Stimulated activated CD4-positive, alpha-beta T cell treated with anti-CD3 and anti-CD28 coated beads, Interleukin-2, amount 100 ng/mL, for 24 hours (primary cell): ENCODE measurements at places on chromosomes 5 and 9.

DNA sequence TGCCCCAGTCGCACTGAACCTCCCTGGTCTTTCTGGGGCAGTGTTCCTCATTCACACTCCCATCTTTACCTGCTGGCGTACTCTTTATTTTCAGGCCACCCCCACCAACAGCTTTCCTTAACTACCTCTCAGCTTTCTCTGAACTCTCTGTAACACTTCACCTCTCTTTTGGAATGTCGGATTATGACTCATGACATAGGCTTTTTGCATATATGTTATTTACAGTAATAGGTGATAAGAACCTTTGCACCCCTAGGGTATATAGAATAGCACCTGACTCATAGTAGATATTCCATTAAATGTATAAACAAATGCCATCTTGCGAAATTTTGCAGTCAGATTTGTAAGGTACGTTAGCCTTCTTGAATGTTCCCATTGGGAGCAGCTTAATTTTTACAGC is 52.9 kb upstream of the MIER3 start:
- DNase-seq = no peak

DNA sequence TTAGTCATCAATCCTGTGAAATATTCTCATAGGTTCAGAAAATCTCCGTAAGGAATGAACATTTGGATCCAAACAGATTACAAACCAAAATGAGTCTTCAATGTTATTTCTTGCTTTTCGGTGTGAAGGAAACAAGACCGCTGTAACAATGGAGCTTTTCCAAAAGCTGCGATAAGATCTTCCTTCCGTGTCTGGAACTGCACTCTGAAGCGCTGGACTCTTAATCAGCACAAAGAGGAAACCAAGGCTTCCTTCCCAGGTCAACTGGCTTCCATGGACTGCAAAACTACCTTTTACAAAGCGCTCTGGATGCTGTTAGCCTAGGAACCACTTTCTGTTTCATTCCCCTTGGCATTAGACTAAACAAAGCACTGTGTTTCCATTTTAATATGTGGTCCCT is 137.9 kb upstream of the BASP1 start:
- no peak for DNase-seq

GRCh38 chr9:126745574-126746411 is 59.0 kb upstream of the ZBTB43 start:
- DNase-seq = no peak

DNA sequence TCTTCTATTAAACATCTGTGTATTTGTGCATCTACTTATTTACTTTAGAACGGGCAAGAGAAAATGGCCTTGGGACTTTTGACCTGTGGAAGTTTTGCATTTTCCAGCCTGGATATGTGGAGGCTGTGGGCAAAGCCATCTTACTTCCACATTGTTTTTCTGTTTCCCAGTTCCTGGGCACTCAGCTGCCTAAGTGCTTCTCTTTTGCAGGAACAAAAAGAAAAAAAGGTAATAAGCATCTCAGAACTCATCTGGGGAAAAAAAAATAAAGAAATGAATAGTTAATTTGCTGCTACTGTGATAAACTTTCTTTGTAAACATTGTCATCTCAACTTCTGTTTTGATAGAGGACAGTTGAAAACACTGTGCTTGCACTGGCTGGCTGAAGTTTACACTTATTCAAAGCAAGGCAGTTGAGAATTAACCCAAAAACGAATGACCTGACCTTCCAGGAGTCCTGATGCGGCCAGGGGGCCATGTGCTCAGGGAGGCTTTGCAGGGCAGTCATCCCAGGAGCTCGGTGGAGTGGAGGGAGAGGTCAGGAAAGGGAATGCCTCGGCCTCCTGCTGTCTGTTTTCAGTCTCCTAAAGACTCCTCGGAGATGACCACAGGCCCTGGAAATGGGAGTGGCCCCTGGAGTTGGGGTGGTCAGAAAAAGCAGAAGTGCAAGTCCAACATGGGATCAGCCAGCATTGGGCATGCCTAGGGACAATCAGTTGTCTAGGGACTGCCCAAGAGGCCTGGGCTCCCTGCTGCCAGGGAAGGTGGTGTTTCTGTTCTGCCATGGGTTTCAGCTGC is 75.5 kb downstream of the RAI14 start:
- DNase-seq = no peak

- no peak for DNase-seq
Observed at GRCh38 chr9:109975574-109976295, 195.7 kb downstream of the PALM2AKAP2 start.

DNA sequence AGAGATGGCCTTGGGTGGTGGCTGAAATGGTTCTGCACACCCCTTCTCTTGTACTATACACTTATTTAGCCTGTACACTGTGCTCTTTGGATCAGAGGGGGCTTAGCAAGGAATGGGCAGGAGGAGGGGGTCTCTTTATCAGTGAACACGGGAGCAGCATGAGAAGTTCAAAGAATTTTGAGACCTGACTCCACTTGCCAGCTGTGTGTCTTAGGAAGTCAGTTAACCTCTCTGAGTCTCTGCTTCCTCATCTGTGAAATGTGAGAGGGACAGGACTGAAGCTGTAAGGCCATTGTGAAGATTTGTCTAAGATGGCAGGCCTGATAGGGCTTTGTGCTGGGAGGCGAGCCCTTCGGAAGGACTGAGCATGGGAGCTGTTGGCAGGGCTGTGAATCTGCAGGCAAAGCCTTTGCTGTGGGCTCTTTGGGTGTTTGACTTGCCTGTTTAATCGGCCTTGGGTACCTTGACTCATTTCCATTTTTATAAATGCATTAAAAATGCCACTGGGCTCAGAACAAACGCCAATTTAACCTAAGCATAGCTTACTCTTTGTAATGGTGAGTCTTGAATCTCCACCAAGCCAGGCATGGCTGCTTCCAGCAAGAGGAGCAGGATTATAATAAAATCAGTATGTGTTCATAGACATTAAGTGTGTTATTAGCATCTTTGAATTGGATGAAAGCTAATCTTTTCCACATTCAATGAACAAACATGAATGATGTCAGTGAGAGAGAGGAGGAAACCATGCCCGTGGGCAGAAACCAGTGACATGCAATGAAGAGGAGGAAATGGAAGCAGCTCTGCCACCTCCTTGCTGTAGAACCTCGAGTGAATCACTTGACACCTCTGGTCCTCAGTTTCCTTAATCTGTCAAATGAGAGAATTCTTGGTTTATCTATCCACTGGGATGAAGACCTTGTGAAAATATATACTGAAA is 89.4 kb downstream of the MACROH2A1 start:
- no peak for DNase-seq

DNA sequence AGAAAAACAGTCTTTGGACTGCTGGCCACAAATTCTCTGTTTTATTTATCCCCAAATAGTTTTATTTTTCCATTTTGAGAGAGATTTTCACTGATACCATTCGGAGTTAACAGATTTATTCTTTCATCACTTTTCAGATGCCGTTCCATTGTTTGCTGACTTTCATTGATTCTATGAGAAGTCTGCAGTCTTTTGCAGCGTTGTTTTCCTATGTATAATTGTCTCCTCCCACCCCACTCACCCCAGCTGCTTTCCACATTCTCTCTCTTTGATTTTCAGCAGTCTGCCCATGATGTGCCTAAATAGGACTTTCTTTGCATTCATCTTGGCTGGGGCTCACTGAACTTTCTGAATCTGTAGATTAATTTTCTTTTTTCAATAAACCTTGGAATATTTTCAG is 107.6 kb downstream of the C9orf50 start:
- DNase-seq = no peak

DNA sequence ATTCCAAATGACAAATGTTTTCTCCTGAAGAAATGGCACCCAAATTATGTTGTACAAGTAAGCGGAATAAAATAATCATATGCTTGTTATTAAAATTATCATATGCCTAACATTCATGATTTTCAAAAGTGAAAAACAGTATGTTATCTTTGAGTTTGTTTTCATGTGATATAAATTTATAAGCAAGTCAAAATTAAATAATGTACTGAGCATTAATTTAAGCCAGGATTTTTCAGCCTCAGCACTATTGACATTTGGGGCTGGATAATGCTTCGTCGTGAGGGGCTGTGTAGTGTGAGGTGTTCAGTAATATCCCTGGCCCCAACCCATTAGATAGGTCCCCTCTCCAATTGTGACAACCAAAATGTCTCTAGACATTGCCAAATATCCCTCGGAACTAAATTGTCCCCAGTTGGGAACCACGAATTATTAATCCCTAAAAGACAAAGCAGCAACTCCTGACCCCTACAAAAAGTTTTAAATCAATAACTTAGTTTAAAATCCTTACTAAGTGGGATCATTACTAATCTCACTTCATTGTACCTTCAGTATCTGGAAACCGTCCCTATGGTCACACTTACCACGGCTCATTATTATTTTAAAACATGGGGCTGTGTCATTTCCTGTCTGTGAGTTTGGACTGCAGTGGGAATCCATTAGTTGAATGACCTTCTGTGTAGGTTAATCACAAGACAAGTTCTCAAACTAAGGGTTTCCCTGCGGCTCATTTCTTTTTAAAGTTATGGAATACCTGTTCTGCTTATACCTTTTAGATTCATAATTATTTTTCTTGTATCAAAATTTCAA is 1.3 kb upstream of the NNT start:
- DNase-seq = no peak

DNA sequence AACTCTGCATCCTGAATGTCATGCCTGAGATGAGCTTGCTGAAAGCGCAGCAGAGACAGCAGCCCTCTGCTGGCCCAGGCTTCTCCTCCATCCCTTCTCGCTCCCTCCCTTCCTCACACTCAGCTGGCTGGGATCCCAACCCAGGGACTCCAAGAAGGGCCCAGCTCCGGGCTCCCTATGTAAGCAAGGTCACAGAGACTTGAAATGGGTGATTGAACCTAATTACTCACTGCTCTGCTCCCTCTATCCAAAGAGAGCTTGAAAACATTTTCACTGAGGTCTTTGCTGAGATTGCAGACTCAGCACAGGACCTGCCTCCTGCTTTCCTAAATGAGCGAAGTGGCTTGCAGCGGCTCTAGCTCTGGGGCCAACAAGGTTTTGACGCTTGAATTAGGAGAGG is 42.8 kb downstream of the RAPGEF1 start:
- no peak for DNase-seq

- DNase-seq = no peak
Observed at GRCh38 chr5:21678526-21678925, 1174.6 kb downstream of the CDH12 start.

DNA sequence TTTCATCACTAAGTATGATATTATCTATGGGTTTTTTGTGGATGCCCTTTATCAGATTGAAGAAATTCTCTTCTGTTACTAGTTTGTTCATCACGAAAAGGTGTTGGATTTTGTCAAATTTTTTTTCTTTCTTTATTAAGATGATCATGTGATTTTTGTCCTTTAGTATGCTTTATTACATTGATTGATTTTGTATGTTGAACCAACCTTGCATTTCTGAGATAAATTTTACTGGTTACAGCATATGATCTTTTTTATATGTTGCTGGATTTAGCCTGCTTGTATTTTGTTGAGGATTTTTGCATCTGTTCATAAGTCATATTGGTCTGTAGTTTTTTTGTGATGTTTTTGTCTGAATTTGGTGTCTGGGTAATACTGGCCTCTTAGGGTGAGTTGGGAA is 42.8 kb downstream of the RAD23B start:
- DNase-seq = no peak

- DNase-seq = no peak
Observed at GRCh38 chr5:95623706-95624105, 3.8 kb downstream of the GPR150 start.

- DNase-seq = peak; percentile 50
Observed at GRCh38 chr5:150486402-150487198, 21.3 kb upstream of the NDST1 start.

DNA sequence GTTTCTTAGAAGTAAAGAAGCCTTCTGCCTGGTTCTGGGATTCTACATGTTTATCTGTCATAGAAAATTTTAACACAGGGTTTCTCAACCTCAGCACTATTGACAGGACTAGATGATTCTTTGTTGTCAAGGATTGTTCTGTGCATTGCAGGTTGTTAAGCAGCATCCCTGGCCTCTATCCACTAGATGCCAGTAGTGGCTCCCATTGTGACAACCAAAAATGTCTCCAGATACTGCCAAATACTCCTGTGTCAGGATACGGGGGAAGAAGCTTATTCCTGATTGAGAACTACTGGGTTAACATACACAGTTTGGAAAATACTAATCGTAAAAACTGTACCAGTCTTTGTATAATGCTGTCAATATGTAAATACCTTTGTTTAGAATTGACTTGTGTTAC is 167.1 kb downstream of the NIPBL start:
- DNase-seq = no peak

DNA sequence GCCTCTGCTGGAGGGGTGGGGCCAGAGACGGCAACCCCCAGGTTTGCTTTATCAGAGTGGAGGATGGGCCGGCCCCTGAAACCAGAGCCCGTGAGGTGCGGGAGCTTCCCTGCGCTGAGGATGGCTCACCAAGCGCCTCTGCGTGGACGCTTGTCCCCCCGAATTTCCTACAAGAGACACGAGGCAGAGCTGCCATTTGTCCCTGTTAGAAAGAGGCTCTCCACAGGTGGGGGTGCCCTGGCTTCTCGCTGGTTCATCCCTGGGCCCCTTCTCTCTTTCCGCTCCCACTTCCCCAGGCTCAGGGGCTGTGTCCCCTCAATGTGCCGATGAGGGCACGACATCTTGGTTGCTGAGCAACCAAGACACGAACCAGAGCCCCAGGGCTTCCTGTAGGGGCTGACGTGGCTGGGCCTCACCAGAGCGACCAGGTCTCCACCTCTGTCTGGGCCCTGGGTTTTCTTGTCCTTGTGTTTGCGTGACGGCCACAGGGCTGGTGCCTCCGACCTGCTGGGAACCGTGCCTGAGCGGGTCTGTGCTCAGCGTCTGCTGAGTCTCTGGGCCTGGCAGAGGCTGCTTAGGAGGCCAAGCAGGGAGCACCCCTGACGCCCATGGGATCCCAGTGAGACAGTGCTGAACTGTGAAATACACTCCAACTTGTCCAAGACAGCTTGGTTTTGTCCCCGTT is 119.6 kb upstream of the COL5A1 start:
- DNase-seq = no peak

DNA sequence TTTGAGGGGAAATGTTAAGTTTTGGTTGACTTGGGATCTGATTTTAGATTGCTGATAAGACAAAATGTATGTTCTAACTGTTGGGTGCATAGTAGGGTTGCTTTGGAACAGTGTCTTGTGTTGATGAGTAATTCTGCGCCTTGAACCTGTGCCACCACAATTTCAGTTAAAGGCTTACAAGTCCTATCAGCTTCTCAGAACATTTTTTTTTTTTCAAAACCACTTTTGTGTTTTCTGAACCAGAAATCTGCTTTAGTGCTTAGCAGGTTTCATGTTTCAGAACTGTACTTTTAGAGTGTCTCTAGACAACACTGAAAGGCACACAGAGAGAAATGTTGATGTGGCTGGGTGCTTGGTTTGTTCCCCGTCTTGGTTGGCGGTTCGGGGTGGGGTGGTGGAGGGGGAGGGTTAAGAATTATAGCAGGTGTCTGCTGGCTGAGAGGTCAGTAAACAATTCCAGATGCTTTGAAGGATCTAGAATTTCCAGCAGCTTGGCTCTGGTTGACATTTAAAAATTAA is 84.6 kb downstream of the ANKRD55 start:
- DNase-seq = peak; percentile 59

GRCh38 chr9:114994768-114995167 is 64.4 kb upstream of the TNFSF8 start:
- DNase-seq = no peak

DNA sequence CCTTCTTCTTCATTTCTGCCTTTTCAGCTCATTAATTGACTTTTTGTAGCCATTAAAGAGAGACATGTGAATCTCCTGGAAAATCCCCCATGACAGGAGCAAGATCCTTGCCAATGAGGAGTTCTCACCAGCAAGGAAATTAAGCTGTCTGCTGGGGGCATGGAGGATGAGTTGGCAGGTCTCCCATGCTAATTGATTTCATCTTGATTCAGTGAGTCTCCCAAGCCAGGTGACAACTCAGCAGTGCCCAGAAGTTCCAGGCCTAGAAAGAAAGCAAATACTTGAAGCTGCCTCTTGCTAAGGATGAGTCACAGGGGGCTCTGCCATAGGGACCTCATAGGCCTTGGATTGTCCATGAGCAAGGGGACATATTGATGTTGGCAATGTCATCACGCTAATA is 30.0 kb upstream of the ADRA1B start:
- DNase-seq = no peak
